Neural crest cell (in vitro differentiated cells): ENCODE measurements at places on chromosomes 11 and 22. TPM values are rescaled to one million over a fixed set of nuclear protein-coding genes. Genes with fewer than 3 reads are reported as not detected.

DNA sequence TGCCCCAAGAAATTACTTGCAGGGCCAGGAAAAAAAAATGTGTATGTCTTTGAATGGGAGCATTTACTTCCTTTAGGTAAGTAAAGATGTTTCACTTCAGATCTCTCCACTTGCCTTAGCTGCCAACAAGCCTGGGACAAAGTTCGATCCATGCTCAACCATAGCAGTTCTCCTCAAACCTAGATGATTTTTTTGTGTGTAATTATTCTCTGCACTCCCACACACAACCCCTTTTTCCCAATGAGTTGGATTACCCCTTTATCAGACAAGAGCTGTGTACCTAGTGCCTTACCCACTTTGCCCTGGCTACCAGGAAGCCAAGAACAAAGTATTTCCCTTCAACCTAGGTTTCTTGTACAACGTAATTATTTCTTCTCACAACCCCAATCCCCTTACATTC lies 35.6 kb downstream of the TPBGL start:
- no peak for DNase-seq

DNA sequence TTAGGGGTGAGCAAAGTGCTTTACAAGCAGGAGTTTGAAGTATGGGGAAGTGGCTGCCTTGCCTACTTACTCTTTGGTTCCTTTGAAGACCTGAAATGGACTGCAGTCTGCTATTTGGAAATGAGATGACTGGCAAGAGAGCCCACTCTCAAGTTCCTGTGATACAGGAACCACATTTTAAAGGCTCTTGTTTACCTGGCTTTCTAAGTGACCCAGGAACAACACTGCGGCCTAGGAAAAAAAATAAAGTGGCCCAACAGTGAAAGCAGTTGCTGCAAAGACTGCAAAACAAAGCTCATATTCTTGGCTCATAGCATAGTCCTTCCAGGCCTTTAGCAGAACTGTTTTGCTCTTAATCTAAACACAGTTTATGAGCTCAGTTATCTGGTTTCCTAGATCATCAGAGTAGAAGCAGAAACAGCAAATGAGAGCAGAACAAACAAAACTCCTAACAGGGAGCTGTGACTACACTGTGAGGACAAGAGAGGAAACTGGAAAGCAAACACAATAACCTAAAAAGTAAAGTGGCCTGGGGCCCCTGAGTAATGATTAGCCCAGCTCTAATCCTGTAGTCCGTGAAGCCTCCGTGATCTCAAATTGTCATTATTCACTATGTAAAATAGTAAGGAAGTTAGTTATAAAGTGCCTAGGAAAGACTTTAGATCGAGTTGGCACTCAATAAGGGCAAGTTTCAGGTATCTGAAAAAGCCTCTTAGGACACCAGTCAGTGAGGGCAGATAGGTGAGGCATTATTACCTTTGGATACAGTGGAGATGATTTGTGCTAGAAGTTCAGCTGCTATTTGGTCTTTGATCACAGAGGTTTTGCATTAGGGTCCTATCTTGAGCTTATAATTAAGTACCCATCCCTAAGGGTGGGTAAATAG lies 11.5 kb downstream of the CCDC117 start:
- no peak for DNase-seq

GRCh38 chr11:78474451-78474850 lies 56.8 kb upstream of the GAB2 start:
- DNase-seq, result no peak

GRCh38 chr11:61092908-61093763 lies 9.2 kb upstream of the CD5 start:
- DNase-seq, result no peak

GRCh38 chr11:12060385-12060985 lies 49.9 kb upstream of the MICAL2 start:
- DNase-seq, result no peak

GRCh38 chr22:24011735-24012068 lies 598 bp downstream of the CABIN1 start:
- no peak for DNase-seq

DNA sequence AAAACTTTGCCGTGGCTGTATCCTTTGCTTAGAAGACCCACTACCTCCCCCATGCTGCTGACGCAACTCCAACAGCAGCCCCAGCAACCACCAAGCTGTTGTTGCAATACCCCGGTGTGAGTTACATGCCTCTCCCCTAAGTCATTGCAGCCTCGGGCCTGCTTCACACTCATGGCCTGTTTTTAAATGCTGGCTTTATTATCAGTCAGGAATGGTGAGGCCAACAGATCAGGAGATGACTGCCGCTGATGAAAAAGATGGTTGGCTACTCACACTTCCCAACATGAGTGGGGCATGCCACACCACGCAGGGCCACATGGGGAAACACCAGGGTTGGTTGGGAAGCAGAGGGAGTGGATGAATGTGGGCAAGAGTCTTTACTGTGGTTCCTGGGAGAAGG lies 171.5 kb upstream of the SYT13 start:
- DNase-seq, result no peak

GRCh38 chr11:111308140-111308539 lies 9.8 kb downstream of the POU2AF3 start:
- no peak for DNase-seq

The AP5B1 gene
- 10.7 and 10.8 TPM in 2 replicates for total RNA-seq

The AAMDC gene
- total RNA-seq, result 17.8 and 22.4 TPM in 2 replicates

DNA sequence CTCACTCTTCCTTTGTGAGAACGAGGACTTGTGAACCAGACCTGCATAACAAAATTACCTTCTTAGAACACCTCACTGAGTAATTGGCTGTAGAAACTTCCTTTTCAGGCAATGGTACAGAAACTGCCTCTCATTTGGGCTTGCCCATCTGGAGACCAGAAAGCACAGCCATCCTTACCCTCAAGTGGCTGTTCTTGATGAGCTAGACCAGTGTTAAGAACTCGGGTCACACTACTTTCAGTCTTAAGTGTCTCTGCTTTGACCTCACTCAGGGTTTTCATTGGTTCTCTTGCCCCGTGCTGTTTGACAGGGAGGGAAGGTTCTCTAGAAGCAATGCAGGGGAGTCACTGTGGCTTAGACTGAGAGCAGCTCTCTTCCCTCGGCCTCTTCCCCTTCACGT lies 29.3 kb downstream of the NAT10 start:
- no peak for DNase-seq

The INTS4 gene
- total RNA-seq, result 49.7 and 54.4 TPM in 2 replicates

The ABCC8 gene
- 4.6 and 6.1 TPM in 2 replicates for total RNA-seq

The ACTN3 gene
- 0.16 and 0.35 TPM in 2 replicates for total RNA-seq

The OR52A1 gene
- total RNA-seq, result not detected in 2 replicates

DNA sequence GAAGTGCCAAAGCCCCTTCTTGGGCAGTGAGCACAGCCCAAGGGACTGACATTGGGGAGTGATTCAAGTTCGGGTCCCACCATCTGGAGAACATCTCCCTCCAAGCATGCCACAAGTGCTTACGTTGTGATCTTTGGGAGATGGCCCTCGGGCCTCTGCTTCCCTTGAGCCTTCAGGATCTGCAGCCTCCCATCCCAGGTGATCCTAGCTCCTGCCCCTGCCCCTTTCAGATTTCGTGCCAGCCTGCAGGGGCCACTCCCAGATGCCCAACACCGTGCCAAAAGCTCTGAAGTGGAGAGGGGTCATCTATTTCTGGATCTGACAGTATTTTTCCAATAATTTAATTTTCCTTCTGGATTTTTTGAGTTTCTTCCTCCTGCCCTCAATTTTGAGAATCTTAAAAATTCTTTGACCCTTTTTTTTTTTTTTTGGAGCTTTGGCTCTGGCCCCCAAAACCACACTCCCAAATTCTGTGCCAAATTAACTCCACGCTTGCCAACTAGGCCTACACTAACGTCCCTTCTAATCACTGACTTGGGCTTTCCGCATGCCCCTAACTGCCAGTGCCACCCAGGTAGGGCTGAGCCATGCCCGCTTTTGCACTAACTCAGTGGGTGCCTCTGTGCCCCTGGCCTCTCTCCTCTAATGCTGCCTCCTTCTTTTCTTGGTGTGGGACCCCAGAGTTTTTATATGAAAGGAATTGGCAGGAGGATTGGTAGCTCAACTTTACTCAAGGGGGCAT lies 25.3 kb downstream of the PHLDB1 start:
- DNase-seq, result no peak

GRCh38 chr11:44611687-44612434 lies 46.4 kb downstream of the CD82 start:
- DNase-seq, result no peak

DNA sequence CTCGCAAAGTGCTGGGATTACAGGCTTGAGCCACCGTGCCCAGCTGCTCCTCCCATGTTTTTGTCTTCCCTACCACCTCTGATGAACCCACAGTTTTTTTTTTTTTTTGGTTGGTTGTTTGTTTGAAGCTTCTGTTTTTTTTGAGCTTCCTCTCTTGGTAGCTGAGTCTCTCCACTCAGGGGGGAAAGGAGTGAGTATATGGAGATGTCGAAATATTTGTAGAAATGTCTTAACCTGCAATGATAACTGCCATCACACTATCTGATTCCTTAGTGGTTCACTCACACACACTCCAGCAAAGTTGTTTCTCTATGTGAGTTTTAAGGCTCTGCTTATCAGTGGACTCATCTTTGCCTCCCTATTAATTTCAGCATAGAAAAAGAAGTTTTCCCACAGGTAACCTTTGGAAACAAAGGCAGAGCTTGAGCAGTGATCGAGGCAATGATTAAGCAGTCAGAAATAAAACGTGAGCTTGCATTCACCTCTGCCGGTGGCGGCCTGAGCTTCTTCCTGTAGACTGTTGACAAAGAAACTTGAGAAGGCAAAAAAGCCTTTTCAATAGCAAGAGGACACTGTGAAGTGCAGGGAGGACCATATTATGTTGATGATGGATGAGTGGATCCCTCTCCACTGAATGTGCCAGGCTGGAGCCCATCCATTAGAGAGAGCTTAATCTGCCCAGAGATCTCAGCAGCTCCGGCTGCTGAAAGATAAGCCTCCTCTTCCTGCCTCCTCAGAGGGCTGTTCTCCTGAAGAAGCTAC lies 29.0 kb upstream of the RASSF10 start:
- no peak for DNase-seq

The OR56A4 gene
- total RNA-seq, result 0.25 and 0.26 TPM in 2 replicates

- DNase-seq, result no peak
Observed at GRCh38 chr22:48883211-48883960, 944.3 kb downstream of the BRD1 start.

GRCh38 chr11:22444076-22444475 lies 105.9 kb downstream of the SLC17A6 start:
- no peak for DNase-seq

- DNase-seq, result no peak
Observed at GRCh38 chr11:44274404-44274803, 35.5 kb downstream of the ALX4 start.

GRCh38 chr11:44763121-44763820 lies 36.5 kb downstream of the TSPAN18 start:
- DNase-seq, result no peak

The DEFB131B gene
- not detected in 2 replicates for total RNA-seq

DNA sequence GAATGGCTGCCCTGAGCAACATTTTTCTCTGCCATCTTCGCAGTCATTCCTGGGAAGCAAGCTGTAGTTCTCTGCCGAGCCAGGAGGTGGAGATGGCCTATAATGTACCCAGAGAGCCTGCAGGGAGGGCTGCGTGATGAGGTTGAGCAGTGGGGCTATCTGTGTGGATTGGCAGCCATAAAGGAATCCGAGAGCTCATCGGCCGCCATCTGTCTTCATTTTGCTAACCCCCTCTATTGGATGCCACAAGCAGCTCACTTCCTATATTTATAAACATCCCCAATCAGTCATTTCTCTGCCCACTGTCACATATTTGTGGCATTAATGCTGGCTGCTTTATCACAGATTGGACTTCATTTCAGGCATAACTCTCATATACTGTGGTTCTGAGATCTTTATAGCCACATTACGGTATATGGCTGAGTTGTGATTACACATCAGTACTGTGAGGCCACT lies 209.5 kb downstream of the NTM start:
- DNase-seq, result peak; percentile 47

GRCh38 chr22:40452730-40453487 lies 82.5 kb downstream of the SGSM3 start:
- DNase-seq, result no peak

GRCh38 chr11:59040607-59041006 lies 45.5 kb upstream of the GLYATL1B start:
- no peak for DNase-seq
